ENCODE measurements at places on chromosomes 16 and 17.
A peak's percentile ranks its signal among the peaks of the same experiment; 100 is the strongest.

- DNase-seq: no peak
Observed at GRCh38 chr16:3444032-3444388, 530 bp downstream of the NAA60 start.

DNA sequence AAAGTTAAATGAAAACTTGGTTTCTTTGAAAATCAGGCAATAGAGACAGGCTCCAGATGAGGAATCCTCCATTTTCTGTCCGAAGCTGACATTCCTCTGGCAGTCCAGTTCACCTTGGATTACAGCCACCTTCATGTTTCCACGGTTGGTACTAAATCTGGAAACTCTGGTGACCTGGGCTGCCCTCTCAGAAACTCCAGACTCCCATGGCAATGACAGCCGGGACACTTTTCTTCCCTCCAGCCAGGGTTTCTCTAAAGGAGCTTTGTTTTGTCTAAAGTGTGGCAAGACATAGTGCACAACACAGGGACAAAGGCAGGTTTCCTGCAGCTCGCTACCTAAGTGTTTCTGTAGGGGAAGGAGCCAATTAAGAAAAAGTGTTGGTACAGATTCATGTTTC is 36.0 kb downstream of the CLUAP1 start:
- DNase-seq: no peak

GRCh38 chr17:73104450-73104849 is 12.0 kb upstream of the SLC39A11 start:
- DNase-seq: no peak

DNA sequence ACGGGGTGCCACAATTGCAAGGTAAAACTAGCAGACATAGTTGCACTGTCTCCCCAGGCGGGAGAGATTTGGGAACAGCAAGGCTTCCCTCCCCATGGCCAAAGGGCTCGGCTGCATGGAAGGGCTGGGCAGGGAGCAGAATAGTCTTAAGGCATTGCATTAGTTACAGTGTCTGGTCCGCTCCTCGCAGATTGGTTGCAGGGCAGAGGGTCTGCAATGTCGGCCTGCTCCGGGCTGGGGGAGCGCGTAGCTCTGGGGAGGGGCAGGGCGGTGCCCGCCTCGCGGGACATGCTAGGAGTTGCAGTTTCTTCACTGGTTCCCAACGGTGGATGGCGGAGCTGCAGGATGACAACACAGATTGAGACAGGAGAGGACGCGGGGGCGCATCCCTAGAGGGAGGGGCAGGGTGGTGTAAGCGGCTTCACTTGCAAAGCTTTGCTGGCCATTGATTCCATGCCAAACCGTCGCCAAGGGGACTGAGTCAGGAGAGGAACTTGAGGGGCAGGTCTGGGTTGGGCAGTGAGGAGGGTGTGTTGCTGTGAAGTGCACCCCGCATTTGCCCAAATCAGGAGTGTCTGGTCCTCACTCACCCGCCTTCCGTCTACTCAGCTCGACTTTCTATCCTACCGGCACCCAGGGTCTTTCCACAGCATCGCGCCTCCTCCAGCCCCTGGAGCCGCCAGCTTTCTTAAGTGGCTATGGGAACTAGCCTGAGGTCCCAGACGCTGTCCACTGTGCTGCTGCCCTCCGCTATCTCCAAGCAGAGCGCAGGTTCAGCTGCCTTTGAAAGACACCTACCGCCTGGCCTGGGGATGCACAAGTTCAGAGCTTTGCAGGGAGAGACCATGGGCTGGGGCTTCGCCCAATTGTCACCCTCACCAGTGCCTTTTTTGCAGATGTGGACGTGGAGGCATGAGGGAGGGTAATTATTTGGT is 1748.9 kb downstream of the TP53TG3F start:
- no peak for DNase-seq

DNA sequence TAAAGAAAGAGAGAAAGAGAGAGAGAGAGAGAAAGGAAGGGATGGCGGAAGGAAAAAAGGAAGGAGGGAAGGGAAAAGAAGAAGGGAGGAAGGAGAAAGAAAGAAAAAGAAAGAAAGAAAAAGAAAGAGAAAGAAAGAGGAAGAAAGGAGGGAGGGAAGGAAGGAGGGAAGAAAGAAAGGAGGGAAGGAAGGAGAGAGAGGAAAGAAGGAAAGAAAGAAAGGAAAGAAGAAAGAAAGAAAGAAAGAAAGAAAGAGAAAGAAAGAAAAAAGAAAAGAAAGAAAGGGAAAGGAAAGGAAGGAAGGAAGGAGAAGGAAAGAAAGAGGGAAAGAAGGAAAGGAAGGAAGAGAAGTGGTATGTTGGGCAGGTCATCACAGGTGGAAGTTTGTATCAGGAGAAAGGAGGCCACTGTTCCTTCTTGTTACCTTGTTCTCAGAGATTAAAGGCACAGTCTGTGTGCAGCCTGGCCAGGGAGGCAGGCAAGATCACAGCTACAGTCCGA is 19.3 kb downstream of the SLC35G3 start:
- no peak for DNase-seq

GRCh38 chr17:80036715-80037477 is 454 bp downstream of the CCDC40 start:
- DNase-seq: peak; percentile 64

GRCh38 chr16:53207810-53208752 is 153.3 kb downstream of the CHD9 start:
- peak; percentile 94 for DNase-seq

- no peak for DNase-seq
Observed at GRCh38 chr17:41457676-41458075, 9.5 kb downstream of the KRT32 start.

DNA sequence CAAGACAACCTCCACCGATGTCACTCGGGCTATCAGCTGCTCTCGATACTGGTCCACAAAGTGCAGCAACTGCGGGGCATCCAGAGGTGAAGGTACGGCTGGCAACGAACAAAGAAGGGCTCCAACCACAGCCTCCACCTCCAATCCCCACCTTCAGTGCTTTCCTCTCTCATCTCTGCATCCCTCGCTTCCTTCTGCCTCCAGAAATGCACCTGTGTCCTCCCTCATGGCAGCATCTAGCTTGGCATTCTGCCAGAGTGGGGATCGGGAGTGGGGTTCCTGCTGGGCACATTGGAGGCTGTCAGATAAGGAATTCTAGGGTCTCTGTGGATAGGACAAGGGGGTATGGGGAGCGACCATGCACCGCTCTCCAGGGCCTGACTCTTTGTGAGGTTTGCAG is 28.6 kb downstream of the MIS12 start:
- no peak for DNase-seq

DNA sequence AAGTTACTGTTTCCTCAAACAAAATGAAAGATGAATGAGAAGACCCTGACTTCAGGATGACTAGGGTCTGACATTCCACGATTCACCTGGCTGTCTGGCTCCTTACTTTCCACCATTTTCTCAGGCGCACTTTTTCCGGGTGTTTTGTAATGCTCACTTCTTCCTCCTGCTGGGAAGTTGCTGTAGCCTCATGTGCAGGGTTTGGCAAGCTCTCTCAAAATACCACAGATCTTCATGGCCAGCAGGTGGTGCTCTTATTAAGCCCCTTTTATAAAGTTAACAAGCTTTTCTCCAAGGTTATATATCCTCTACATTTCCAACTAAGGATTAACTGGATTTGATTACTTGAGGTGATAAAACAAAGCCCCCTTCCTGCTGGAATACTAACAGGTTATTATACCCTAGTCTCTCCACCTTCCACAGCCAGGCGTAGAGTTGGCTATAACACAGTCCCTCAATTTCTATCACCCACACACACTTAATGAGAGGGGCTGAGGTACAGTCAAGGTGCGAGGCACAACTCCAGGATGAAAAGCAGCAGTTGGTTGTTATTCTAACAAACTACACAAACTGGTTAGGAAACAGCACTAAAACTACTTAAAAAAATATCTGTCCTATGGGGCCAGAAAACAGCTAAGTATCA is 45.4 kb downstream of the STH start:
- peak; percentile 53 for DNase-seq

- no peak for DNase-seq
Observed at GRCh38 chr16:13441675-13442074, 478.3 kb upstream of the ERCC4 start.

GRCh38 chr16:1101133-1101532 is 5.1 kb upstream of the C1QTNF8 start:
- DNase-seq: peak; percentile 13

DNA sequence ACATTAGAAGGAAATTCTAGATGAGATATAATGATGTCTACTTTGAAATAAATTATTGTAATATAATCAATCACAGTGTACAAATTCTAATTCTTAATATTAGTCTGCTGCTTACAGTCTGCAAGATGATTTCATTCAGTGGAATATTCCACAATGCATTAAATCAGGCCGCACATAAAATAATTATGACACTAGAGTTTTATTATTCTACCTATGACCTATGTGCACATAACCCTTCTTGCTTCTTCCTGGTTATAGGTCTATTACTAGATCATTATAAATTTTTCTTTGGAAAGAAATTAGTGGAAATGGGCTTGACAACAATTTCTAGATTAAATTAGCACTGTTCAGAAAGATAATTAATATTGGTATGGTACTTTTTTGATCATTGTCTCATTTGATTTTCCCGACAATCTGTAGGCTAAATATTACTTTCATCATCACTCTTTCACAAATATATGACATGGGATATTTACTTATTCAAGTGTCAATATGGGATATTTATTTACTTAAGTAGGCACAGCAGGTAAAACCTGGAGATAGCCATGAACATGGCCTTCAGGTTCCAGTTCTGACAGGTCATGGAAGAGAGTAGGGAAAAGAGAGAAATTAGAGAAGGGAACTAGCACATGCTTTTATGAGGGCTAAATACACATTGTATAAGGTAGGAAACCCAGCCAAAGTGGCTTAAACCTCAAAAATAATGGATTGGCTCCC is 476.4 kb downstream of the TOX3 start:
- no peak for DNase-seq

DNA sequence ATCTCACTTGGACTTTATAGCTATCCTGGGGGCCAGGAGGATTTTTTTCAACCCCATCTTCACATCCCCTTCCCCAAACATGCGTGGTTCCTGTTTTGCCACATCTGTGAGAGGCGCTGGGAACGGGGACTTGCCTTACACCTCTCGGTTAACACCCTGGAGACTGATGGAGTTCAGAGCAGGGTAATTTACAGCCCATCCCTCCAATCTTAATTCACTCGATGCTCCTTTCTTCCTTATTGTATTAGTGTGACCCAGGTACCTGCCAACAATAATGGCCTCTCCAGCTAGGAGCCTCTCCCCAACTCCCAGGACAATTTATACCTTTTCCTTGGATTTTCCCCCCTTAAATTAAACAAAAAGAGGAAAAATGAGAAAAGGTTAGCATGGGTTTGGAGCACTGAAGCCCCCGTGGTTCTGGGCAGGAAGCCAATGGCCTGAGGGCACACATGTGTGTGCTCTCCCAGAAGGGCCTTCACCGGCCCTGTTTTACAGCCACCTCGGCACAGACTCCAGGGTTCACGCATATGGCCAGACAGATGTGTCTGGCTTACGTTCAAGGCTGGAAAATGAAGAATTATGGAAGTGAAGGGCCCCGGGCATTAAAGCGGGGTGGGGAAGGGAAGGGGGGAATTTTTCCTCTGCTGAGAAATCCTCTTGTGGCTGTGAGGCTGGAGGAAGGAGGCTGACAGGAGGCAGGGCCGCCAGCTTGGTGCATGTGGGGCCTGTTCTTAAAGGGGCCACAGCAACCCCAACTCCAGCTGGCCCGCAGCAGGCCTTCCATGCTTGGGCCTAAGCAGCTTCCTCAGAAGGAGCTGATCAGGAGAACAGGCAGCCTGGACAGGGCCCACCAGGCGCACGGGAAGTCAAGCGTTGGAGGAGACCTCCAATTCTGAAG is 21.4 kb downstream of the HIC1 start:
- no peak for DNase-seq

DNA sequence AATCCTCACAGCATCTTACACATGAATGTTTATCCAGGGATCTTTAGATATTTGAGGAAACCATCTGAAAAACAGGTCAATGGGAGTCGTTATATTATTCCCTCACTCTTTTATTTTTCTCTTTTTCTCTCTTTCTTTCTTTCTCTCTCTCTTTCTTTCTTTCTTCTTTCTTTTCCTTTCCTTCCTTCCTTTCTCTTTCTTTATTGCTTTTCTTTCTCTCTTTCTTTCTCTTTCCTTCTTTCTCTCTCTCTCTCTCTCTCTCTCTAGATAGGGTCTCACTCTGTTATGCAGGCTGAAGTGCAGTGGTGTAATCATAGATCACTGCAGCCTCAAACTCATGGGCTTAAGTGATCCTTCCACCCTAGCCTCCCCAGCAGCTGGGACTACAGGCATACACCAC is 20.3 kb upstream of the OR4D1 start:
- DNase-seq: no peak

DNA sequence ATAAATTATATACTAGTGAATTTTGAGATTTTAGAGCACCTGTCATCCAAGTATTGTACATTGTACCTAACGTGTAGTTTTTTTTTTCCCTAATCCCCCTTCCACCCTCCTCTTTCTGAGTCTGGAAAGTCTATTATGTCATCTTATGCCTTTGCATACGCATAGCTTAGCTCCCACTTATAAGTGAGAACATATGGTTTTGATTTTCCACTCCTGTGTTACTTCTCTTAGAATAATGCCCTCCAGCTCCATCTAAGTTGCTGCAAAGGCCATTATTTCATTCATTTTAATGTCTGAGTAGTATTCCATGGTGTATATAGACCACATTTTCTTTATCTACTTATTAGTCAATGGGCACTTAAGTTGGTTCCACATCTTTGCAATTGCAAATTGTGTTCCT is 177.0 kb upstream of the C16orf82 start:
- no peak for DNase-seq

DNA sequence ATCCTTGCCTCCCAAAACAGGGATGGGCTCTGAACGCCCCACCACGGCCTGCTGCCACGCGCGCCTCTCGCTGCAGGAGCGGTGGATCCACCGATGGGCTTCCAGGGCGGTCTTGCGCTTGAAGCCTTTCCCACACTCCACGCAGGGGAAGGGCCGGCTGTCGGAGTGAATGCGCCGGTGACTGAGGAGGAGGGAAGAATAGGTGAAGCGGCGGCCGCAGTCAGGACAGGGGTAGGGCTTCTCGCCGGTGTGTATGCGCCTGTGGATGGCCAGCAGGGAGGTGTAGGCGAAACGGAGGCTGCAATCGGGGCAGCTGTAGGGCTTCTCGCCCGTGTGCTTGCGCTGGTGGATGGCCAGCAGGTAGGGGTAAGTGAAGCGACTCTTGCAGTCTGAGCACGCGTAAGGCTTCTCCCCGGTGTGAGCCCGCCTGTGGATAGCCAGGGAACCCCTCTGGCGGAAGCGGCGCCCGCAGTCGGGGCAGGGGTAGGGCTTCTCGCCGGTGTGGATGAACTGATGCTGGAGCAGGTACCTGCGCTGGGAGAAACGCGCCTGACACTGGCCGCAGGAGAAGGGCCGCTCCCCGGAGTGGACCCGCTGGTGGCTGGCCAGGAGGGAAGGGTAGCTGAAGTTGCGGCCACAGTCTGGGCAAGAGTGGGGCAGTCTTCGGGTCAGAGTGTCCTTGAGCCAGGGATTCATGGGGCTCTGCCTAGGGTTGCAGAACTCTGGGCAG is 2.7 kb downstream of the ZNF785 start:
- no peak for DNase-seq

DNA sequence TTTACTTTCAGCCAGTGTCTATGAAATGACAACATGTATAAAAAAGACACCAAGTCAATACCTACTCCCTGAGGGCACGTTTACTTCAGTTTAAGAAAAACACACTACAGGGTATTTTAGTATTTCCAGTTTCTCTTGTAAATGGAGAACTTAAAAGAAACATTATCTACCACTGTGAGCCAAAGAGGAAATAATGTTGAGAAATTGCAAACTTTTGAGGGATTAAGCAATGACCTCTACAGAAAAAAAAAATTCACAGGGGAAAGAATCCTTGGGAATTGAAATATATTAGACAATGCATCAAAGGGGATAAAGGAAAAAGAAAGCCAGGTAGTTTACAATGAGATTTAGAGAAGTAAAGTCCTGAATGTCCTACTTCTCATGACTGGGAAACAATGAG is 126.0 kb downstream of the KCNJ2 start:
- no peak for DNase-seq

Data from NCI-H1417 (cell line).